ENCODE measurements at places on chromosomes 2 and 18. TPM values are rescaled to one million over a fixed set of nuclear protein-coding genes. Genes with fewer than 3 reads are reported as not detected.

DNA sequence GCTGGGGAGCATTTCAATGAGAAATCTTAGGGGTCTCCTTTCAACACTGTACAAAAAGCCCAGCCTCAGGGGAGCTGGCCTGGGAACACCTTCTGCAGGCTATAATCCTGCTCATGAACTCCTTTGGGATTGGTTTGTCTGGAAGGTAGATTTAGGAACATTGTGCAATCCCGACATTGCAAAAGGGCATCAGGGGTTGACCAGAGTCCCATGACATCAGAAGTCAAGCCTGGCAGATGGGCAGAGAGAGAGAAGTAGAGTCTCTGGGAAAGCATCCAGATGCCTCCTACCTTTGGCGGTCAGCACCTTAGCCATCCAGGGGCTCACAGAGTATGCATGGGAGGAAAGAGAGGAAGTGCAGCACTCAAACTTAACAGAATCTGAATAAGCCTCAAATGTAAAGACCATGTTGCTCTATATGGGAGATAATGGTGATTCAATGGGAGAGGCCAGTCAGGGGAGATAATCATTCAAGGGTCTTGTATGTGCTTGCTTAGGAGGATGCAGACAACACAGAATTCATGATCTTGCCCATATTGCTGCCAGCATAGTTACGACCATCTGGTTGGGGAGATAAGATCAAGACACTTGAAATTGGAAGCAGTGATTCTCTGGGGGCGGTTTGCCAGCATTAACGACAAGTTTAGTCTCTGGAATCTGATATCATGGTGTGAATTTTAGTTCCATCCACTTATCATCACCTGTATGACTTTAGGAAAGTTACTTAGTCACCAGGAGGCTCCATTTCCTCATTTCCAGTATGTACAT lies 58.3 kb upstream of the UPP2 start:
- H3K27me3 ChIP-seq: no peaks in the 10 kb centered on the region
- no peak overlapping the region for H3K4me3 ChIP-seq
- no peaks in the 10 kb centered on the region for H3K4me1 ChIP-seq
- DNase-seq: no peak
- no peak overlapping the region for H3K27ac ChIP-seq

Gene ATP8B1
- total RNA-seq: 3.8 TPM

DNA sequence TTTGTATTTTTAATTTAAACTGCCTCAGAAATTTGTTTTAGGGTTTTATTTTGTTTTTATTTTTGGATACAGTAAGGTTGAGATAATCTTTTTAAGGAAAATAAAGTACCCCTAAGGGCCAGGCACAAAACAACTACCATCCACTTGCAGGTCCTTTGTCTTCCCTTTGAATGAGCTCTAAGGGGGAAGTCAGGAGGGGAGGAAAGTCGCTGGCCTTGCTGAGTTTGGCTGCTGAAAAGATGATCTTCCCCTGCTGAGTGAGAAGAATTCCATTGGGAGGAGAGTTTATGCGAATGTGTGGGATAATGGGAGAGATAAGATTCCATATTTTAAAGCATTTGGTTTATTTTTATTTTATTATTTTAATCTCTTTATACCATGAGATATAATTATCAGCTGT lies 100.7 kb downstream of the ARHGAP15 start:
- no peaks in the 10 kb centered on the region for H3K27me3 ChIP-seq
- H3K4me1 ChIP-seq: no peaks in the 10 kb centered on the region
- H3K36me3 ChIP-seq: no peaks in the 10 kb centered on the region

- no peak overlapping the region for H3K27ac ChIP-seq
- no peaks in the 10 kb centered on the region for H3K36me3 ChIP-seq
- DNase-seq: no peak
Measured at GRCh38 chr2:122322815-122323214, 567.4 kb downstream of the TSN start.

- no peaks in the 10 kb centered on the region for H3K27me3 ChIP-seq
- H3K36me3 ChIP-seq: no peaks in the 10 kb centered on the region
- peaks cover 6% of the 10 kb centered on the region for H3K4me1 ChIP-seq
- no peak overlapping the region for H3K4me3 ChIP-seq
Measured at GRCh38 chr18:35158728-35159450, 81.9 kb upstream of the ZNF397 start.

DNA sequence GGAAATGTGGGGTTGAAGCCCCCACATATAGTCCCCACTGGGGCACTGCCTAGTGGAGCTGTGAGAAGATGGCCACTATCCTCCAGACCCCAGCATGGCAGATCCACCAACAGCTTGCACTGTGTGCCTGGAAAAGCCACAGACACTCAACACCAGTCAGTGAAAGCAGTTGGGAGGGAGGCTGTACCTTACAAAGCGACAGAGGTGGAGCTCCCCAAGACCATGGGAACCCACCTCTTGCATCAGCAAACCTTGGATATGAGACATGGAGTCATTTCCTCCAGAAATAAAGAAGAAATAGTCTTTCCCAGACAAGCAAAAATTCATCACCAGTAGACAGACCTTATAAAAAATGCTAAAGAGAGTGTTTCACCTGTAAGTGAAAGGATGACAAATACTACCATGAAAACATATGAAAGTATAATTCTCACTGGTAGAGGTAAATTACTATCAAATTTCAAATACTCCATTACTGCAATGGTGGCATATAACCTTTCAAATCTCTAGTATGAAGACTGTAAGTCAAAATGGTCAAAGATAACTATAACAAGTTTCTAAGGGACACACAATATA lies 152.6 kb upstream of the EPHA4 start:
- no peaks in the 10 kb centered on the region for H3K36me3 ChIP-seq
- no peak overlapping the region for H3K27ac ChIP-seq
- DNase-seq: no peak
- no peaks in the 10 kb centered on the region for H3K4me1 ChIP-seq

DNA sequence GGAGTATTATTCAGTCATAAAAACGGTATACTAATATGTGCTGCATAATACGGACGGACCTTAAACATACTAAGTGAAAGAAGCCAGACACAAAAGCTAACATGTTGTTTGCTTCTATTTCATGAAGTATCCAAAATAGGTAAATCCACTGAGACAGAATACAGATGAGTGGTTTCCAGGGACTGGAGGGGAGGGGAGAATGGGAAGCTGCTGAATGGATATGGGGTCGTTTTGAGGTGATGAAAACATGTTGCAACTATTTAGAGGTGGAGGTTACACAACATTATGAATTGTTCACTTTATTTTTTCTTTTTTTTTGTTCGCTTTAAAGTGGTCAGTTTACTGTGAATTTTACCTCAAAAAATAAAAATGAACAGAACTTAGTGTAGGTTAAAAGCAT lies 52.9 kb downstream of the RAB10 start:
- no peak overlapping the region for H3K27ac ChIP-seq
- no peaks in the 10 kb centered on the region for H3K27me3 ChIP-seq
- DNase-seq: no peak
- H3K4me1 ChIP-seq: no peaks in the 10 kb centered on the region

DNA sequence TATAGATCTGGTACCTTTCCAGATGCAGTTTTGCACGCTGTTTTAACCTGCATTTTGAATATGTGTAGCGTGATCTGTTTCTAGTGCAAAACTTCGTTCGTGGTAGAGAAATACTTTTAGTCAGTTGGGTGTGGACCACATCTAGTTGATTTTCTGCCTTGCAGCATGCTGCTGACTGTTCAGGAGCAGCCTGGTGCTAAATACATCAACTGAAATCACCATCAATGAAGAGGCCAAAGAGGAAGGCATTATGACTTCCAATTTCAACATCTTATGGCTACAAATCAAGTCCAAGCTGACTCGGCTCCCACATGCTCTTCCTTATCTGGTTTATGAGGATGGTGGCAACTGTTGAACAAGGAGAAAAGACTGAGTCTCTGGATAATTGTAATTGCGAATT lies 298.5 kb downstream of the ZNF521 start:
- H3K36me3 ChIP-seq: no peaks in the 10 kb centered on the region
- no peak for DNase-seq
- no peak overlapping the region for H3K4me3 ChIP-seq
- H3K27me3 ChIP-seq: no peaks in the 10 kb centered on the region

- no peaks in the 10 kb centered on the region for H3K36me3 ChIP-seq
- DNase-seq: no peak
- no peaks in the 10 kb centered on the region for H3K27me3 ChIP-seq
- H3K27ac ChIP-seq: no peak overlapping the region
- H3K4me3 ChIP-seq: no peak overlapping the region
Measured at GRCh38 chr2:233460726-233461441, 105.7 kb downstream of the USP40 start.

All from ovary (tissue), 10 donors.